ENCODE measurements at places on chromosomes 5 and 9.

GRCh38 chr5:55929020-55929799 lies 65.6 kb downstream of the IL6ST start:
- DNase-seq = no peak

DNA sequence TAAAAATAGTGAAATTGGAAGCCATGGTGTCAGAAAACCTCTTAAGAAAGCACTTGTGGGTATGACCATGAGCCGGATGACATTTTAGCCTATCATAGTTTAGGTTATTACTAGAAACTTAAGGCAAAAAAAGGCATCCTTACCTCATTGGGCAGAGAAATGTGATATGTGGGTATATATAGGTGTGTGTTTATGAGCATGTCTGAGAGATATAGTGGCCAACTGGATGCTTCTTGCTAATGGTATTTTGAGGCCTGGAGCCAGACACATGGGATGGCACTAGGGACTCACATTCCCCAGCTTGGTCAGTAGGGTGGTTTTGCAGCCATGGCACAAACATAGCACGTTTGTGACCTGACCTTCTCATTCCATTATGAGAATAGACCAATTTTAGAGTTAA lies 295.6 kb upstream of the MEF2C start:
- no peak for DNase-seq

- no peak for DNase-seq
Observed at GRCh38 chr9:68955330-68955729, 58.6 kb downstream of the PRKACG start.

- no peak for DNase-seq
Observed at GRCh38 chr9:87513880-87514535, 16.3 kb downstream of the DAPK1 start.

- no peak for DNase-seq
Observed at GRCh38 chr5:126438267-126438666, 15.1 kb downstream of the GRAMD2B start.

DNA sequence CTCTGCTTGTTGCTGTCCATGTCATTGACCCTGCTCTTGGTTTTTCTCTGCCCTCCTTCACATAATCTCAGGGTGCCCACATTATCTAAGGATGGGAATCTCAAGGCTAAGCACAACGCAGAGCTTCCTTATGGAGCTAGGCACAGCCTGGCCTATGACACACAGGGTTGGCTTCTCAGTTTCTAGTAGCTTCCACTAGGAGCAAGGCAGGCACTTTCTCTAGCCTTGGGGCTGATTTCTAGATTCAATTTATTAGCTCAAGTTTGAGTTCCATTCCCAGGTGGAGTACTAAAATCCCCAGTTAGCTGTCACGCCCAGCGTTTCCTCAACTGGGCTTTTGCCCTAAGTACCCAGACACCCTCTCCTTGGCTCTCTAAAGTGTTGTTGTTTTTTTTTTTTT lies 12.4 kb downstream of the IL4 start:
- DNase-seq = no peak

DNA sequence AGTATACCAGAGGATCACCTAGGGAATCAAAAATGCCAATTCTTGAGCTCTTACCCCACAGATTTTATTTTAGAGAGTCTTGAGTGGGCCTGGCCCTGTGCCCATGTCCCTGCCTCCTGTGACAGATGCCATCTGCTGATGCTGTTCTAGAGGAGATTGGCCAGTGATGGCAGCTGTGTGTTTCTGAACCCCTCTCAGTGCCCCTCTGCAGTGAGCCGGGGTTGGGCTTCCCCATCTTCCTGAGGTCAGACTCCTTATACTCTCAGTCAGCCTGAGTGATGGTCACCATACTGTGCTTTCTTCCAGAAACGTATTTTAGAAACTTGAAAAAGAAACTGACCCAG lies 6.1 kb downstream of the PTCD2 start:
- DNase-seq = no peak

DNA sequence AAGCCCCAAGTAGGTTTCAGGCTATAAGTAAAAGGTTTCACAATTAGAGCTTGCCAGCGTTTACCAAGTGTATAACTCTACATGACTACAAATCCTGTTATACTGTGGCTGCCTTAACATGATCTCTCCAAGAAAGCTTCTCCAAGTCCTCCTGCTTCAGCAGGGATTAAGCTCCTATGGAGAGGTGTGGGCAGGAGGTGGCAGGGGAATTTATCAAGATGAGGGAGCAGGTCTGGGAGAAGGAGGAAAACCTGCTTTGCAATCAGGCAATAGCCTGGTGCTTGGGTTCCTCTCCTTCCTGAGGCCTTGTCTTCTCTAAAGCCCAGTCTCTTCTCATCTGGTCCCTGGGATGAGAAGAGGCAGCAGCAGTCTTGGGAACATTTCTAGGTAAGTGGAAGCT lies 135.2 kb downstream of the TSSK1B start:
- DNase-seq = no peak

- no peak for DNase-seq
Observed at GRCh38 chr5:102290004-102290403, 6.1 kb downstream of the SLCO4C1 start.

- DNase-seq = peak; percentile 2
Observed at GRCh38 chr5:140926443-140927227, 536 bp downstream of the PCDHAC1 start.

GRCh38 chr9:108783731-108784495 lies 71.9 kb downstream of the ACTL7B start:
- DNase-seq = no peak

DNA sequence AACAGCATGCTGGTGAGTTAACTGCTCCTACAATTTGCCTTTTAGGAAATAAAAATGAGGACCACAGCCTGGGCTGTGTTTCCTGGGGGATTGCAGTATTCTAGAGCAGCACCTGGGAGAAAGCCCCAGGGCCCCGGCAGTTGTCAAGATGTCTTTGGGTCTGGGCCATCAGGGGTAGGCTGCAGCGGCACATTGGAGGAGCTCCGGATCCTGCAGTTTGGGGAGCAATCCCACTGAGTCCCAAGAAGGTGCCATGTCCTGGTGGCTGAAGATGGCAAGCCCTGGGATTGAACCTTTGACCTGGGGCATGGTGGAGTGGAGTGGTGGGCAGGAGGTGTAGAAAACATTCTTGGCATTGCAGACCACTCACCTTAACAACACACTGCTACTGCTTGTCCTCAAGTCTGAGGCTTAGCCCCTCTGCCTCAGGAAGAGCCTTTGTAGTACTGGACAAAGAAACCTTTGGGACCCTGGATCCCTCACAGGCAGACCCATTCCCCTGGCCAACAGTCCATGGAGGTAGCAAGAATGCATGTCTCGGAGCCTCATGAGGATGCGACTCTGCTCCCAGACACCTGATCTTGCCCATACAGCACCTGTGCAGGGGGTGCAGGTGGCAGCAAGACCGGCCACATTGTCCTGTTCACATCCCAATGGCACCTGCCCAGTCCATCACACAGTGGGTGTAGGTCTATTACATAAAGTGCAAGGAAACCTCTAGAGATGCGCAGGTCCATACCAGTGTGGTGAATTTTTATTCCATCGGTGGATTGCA lies 159.1 kb upstream of the IRX2 start:
- DNase-seq = no peak

DNA sequence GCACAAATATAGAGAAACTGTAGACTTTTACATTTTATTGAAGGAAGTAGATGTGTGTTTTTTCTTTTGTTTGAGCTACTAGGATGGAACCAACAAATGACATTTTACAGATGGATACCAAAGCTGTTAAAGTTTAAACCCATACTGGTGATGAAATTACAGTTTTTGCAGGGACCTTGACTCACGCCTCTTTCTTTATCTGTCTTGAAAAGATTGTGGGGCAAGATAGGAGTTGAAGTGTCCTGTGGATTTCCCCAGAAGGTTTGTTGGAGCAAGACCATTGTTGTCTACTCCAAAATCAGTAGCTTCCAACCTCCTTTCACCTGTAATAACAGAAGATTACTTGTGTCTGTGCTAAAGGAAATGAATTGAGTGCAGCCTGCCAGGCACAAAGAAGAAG lies 4.1 kb upstream of the C5orf63 start:
- no peak for DNase-seq

GRCh38 chr9:32403567-32404260 lies 19.3 kb downstream of the ACO1 start:
- no peak for DNase-seq

GRCh38 chr9:16728137-16728508 lies 142.3 kb downstream of the BNC2 start:
- DNase-seq = no peak

DNA sequence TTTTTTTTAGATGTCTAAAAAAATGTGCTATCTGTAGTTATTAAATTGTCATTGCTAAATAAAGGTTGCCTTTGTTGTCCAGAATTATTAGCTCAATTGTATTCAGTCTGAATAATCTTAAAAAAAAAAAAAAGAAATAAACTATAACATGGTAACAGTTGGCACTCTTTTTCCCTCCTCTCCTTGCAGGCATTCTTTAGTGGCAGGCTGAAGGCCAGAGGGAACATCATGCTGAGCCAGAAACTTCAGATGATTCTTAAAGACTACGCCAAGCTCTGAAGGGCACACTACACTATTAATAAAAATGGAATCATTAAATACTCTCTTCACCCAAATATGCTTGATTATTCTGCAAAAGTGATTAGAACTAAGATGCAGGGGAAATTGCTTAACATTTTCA lies 87.6 kb upstream of the FAM170A start:
- no peak for DNase-seq

- DNase-seq = no peak
Observed at GRCh38 chr5:127290019-127290945, at the start of gene MEGF10. MEGF10 (plus strand) TSS chr5:127290796; CDS start chr5:127331309, 40,513 bp downstream.

DNA sequence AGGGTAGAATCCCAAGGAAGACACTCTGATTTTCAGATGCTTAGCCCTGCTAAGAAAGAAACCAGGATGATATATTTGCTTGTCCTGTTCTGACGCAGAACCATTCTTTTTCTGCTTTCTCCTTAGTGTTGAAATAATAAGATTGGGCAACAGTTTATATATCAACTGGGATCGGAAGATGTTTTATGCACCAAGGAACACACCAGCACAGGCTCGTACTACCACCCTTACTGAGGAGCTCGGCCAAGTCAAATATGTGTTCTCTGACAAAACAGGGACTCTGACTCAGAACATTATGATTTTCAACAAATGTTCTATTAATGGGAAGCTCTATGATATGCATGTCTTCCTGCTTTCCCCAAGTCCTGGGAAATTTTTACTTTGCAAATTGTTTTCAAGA lies 19.0 kb upstream of the RUSC2 start:
- no peak for DNase-seq

GRCh38 chr9:132982458-132982857 lies 4.0 kb downstream of the GFI1B start:
- DNase-seq = no peak

GRCh38 chr9:23492126-23493002 lies 333.7 kb downstream of the ELAVL2 start:
- no peak for DNase-seq

DNA sequence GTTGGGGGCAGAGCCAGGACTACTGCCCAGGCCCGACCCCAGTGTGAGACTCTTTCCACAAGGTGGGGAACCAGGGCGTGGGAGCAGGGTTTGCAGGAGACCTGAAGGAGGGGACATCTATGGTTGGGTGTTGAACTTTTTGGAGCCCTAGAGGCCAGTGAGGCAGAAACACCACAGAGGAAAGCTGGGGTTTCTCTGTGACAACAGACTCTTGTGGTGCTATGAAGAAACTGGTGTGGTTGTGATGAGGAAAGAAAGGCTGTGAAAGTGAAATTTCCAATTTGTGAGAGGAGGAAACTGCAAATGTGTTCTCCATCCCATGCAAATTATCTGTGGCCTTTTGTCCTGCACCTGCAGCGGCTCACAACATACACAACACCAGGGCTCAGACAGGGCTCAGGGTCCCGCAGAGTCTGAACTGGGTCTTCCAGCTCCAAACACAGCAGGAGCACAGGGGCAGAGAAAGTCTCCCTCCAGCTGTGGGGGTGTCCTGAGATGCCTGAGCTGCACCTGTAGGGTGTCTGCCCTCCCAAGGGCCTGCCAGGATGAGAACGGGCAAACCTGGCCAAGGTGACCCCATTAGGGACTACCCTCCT lies 51.4 kb upstream of the GRHPR start:
- no peak for DNase-seq

- no peak for DNase-seq
Observed at GRCh38 chr5:42749020-42749419, 7.6 kb upstream of the CCDC152 start.

DNA sequence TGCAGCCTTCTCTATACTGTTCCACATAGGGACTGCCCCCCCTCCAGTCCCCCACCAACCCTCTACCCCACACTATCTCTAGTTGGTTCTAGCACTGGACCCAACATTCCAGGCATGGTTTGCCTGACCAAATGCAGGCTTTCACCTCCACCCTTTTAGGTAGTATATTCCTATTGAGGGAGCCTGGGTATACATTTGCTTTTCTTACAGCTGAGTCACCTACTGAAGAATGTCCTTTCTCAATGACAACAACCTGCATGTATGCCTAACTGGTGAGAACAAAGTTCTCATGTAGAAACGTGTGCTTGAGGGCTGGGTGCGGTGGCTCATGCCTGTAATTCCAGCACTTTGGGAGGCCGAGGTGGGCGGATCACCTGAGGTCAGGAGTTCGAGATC lies 8.2 kb downstream of the TNIP1 start:
- no peak for DNase-seq

- DNase-seq = no peak
Observed at GRCh38 chr5:114101153-114101552, 260.7 kb upstream of the KCNN2 start.

DNA sequence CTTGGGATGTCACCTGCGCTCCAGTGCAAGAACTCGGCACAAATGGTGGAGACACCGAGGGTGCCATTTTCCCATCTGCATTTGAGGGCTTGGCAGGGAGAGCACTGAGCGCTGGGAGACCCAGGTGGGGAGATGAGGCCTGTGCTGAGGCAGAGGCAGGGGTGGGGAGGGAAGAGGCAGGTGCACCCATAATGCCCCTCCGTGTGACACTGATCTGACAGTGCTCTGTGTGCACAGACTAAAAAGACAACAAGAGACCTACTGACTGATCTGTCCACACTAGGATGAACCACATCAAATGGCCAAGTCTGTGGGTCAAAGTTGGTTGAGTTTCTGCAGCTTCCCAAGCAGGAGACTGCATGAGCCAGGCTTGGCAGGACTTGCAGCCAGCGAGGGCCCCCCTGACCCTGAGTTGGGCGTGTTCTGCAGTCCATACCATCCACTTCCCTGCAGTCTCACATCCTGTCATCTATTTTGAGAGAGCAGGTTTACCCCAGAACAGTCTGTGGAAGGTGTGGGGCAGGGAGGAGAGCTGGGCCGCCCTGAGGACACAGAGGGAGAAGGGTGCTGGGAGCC lies 41.9 kb downstream of the NEK6 start:
- DNase-seq = no peak

DNA sequence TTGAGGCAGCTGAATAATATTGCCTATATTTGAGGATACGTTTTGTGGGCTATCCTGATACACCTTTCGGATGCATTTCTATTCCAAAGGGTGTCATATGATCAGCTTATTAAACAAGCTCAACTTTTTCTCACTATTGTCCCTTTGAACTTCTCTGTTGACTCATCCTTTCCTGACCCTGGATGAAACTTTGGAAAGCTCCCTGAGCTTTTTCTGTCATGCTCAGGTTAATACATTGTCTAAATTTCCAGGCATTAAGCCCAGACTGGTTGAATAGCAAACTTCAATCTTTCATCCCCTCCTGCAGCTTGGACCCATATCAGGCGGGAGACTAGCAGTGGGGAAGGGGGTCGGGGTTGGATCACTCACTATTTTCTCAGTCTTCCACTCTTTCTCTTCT lies 104.9 kb upstream of the PTPN3 start:
- DNase-seq = no peak
